IPS-NIHi11 (cell line): ENCODE measurements at places on chromosomes 6 and 20.

- DNase-seq, result no peak
These were observed 20.3 kb downstream of the CITED2 start for GRCh38 chr6:139354189-139354588.

GRCh38 chr6:132495604-132496079 is 17.3 kb downstream of the STX7 start:
- DNase-seq, result no peak

- DNase-seq, result no peak
These were observed 63.6 kb downstream of the GCLC start for GRCh38 chr6:53481323-53481722.

GRCh38 chr20:57883761-57884160 is 173.9 kb upstream of the PMEPA1 start:
- DNase-seq, result no peak

- no peak for DNase-seq
These were observed 135.4 kb downstream of the NRN1 start for GRCh38 chr6:5871296-5871695.

GRCh38 chr6:98639089-98639635 is 195.2 kb upstream of the POU3F2 start:
- DNase-seq, result no peak

- DNase-seq, result no peak
These were observed 94.1 kb downstream of the PRDM1 start for GRCh38 chr6:106180208-106180607.

GRCh38 chr6:90162648-90163387 is 133.8 kb downstream of the BACH2 start:
- DNase-seq, result no peak

DNA sequence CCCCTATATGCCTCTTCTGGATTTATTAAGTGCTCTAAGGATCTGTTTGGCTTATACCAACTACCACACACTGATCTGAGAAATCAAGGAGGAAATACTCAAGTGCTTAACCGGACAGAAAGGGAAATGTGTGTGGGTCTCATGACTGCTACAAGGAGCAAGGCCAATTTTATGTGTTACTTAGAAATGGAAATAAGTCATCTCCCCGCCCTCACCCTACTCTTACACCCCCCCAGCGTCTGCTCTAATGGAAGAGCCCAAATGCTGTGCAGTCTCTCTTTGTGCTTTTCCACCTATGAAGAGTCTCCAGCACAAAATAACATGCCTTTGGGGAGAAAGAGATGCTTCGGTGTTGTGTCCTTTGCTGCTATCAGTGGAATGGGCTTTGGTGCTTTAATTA is 428.8 kb upstream of the ARID1B start:
- no peak for DNase-seq

DNA sequence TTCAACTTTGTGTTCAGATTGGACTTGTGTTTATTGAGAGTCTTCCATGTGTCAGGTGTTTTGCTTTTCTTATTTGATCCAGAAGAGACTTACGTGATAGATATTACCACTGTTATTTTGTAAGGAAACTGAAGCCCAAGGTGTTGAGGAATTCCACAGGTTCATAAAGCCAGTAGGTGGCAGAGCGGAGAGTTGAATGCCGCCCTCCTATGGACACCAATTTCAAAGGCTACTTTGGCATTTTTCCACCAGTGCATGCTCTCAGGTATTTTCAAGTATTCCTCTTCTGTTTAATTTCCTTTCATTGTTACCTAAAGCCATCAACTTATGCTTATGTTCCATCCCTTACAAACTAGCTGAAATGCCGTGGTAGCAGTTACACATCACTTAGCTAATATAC is 14.0 kb upstream of the COL10A1 start:
- peak; percentile 34 for DNase-seq

GRCh38 chr6:37507690-37508421 is 8.2 kb upstream of the CCDC167 start:
- DNase-seq, result no peak

DNA sequence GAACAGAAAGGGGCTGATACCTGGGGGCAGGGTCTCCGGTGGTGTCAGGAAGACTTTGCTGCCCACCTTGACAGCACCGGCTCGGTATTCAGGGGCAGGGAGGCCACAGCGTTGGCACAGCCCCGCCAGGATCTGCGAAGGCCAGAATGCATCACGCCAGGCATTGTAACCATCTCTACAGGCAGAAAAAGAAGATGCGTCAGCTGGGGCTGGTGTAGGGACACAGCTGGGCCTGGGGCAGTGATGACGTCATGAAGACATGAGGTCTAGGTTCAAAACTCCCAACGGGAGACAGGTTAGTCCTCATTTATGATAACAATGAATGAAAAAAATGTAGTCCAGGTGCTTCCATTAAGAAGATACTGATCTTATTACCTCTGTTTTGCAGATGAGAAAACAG is 22.0 kb downstream of the ERGIC3 start:
- no peak for DNase-seq

GRCh38 chr6:129860908-129861665 is at the start of gene TMEM244:
TSS of gene TMEM244 (minus strand) at chr6:129861315. CDS start at chr6:129861188, 127 bp downstream.
- DNase-seq, result no peak

- no peak for DNase-seq
These were observed 710.0 kb downstream of the QKI start for GRCh38 chr6:164124473-164124872.

DNA sequence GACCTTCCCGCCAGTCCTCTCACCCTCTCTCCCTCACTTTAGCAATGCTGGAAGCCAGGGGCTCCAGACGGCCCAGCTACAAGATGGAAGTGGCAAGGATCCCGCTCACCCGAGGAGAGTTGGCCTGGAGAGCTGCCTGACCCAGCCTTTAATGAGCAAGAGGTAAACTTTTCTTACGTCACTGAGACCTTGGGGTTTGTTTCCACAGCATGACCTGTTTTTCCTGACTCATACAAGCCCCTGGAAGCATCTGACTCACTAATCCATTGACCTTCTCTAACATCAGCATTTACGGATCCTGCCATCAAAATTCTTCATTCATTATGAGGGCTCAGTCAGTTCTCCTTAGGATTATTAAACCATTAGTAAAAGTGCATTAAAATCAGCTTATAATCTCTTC is 120.4 kb downstream of the MYLK4 start:
- DNase-seq, result no peak

GRCh38 chr6:159676890-159677505 is 16.0 kb downstream of the SOD2 start:
- no peak for DNase-seq

- DNase-seq, result no peak
These were observed 279.7 kb downstream of the ZFAND3 start for GRCh38 chr6:38099221-38099620.

DNA sequence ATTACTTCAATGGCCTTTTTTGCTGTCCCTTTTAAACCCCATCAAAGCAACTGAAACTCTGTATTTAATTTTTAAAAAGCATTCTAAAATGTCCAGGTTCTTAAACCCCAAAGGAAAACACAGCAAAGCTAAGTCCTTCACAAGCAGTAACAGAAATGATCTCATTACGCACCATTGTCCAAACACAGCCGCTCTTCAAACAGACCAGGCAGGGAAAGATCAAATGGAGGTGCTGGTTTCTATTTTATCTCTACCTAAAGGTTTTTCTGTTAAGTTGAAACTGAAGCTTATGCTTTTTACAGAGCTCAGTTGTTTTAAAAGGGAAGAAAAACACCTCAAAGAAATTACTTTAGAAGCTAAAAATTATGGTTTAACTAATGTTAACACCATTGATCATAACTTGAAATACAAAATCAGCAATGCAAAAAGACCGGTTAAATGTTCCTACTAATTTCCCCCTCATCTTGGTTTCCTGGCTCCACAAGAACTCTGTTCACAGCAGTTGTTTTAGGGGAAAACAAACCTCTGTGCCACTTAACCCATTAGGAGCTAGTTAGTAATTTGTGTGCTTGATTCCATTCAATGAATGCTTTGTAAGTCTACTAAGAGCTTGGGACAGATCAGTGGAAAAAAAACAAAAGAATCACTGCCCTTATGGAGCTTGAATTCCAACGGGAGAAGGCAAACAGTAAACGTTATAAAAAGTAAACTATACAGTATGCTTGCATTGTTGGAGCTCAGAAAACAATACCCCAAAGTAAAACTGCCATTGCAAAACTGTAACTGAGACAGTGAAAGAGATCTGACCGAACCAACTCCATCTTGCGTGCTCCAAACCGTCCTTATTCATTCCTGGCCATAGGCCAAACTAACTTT is 87.4 kb downstream of the CD24 start:
- DNase-seq, result no peak

- DNase-seq, result peak; percentile 29
These were observed 18.4 kb upstream of the FLRT3 start for GRCh38 chr20:14355791-14356190.

GRCh38 chr20:18314786-18315406 is 26.6 kb downstream of the ZNF133 start:
- no peak for DNase-seq

DNA sequence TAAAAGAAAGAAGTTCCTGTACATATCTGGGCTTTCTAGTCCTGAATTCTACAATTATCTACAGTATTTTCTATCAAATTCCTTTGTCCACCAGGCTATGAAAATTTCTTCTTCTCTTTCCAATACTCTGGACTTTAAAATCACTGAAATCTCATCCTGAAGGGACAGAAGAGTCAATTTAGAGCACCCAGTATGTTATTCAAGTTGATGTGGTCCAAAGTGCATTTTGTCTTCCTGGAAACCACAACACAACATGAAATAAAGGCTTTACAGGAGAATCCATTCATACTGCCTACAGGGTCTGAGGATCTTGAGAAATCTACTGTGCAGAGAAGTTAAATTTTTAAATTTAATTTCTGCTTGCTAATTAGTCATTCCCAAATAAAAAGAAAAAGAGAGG is 94.9 kb upstream of the ADGRF1 start:
- no peak for DNase-seq

GRCh38 chr6:43193929-43194328 is 11.9 kb downstream of the CUL9 start:
- no peak for DNase-seq

- DNase-seq, result no peak
These were observed 1338.0 kb upstream of the EYS start for GRCh38 chr6:67045076-67045475.

DNA sequence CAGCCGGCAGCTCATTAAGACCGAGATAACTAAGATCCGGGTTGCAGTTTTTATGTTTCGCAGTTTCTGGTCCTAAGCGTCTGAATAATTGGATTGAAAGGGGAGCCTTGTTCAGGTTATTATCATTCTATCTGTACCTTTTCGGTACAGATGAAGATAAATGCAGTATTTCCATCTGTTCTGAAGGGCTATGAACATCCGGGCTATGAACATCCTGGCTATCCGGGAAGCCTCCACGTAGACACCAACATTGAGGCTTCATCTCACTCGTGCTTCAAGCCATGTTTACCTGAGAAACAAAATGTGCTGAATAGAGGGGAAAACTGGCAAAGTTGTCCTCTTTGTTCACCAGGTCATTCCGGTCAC is 399 bp upstream of the REPS1 start:
- DNase-seq, result no peak

- DNase-seq, result no peak
These were observed 36.8 kb downstream of the C6orf15 start for GRCh38 chr6:31075528-31075927.
